ENCODE measurements at places on chromosomes 11 and 22.

- peak overlapping the region; percentile 96 for H3K4me3 ChIP-seq
- H3K27ac ChIP-seq = peak overlapping the region; percentile 94
- H3K4me1 ChIP-seq = peaks cover 29% of the 10 kb centered on the region
- peaks cover 2% of the 10 kb centered on the region for H3K36me3 ChIP-seq
Observed at GRCh38 chr11:63767565-63768236, 874 bp downstream of the ZFTA start.

DNA sequence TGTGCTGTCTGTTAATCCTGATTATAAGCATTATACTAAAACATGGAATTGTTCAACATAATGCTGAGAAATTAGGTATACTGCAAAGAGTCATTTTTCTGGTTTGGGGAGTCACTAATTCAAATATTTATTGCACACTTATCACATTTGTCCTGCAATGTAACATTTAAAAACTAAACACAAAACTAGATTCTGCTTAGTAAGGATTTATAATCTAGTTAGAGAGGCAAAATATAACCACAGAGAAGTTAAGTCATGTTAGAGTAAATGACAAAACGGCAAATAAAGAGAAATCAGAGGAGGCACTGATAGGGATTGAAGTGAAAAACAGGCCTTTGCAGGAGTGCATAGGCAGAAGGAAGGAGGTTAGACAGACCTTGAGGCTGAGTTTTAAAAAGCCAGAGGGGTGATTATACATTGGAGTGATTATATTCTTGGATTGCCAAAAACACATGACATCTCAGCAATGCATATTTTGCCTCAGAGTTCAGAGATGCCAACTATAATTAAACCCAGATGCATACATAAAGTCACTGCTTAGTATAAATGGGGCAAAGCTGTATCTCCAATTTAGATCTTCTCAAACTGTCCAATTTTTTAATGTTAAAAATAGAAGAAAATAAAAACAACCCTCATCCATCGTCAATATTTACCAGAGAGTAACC is 49.7 kb downstream of the CCDC34 start:
- H3K4me3 ChIP-seq = no peak overlapping the region
- H3K4me1 ChIP-seq = peaks cover 58% of the 10 kb centered on the region
- no peaks in the 10 kb centered on the region for H3K27me3 ChIP-seq
- no peaks in the 10 kb centered on the region for H3K36me3 ChIP-seq
- DNase-seq = no peak
- no peak overlapping the region for H3K27ac ChIP-seq

GRCh38 chr22:22578702-22579424 is 19.8 kb upstream of the PRAME start:
- no peaks in the 10 kb centered on the region for H3K36me3 ChIP-seq
- H3K4me1 ChIP-seq = no peaks in the 10 kb centered on the region
- DNase-seq = no peak

- no peaks in the 10 kb centered on the region for H3K4me1 ChIP-seq
- no peak for DNase-seq
- no peaks in the 10 kb centered on the region for H3K36me3 ChIP-seq
- H3K4me3 ChIP-seq = no peak overlapping the region
- H3K27me3 ChIP-seq = no peaks in the 10 kb centered on the region
Observed at GRCh38 chr11:78886616-78887015, 312.0 kb upstream of the NARS2 start.
